COR-L47 (cell line): ENCODE measurements at places on chromosomes 13 and 19.

DNA sequence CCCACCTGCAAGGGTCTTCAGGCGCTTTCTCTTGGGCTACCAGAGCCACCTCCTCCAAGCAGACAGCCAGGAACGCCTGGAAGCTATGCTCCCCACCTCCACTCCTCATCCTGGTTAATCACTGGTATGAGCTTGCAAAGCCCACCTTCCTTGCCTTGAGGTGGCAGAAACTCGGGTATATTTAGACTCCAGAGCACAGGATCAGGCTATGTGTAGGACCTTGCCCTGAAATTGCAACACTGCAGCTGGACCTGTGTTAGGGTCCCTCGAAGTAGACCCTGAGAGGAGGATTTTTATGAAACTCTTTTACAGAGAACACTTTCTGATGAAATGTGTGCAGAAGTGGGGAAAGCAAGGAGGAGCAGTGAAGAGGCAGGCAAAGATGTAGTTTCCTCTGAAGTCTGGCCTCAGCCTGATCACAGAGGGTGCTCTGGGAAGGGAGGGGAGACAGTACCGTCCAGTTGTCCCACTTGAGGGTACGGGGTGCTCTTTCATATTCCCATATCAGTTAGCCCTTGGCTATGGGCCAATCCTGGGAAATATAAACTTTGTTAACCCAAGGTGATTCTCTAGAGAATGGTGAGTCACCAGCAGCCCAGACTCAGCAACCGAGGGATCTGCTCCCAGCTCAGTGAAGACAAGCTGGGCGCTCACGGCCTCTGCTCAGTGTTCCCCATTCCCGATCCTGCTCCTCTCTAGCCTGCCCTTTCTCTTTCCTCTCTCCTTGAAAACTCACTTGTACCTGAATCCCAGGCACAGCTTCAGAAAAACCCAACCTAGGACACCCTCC, 157.9 kb downstream of the UQCRFS1 start:
- no peak for DNase-seq

DNA sequence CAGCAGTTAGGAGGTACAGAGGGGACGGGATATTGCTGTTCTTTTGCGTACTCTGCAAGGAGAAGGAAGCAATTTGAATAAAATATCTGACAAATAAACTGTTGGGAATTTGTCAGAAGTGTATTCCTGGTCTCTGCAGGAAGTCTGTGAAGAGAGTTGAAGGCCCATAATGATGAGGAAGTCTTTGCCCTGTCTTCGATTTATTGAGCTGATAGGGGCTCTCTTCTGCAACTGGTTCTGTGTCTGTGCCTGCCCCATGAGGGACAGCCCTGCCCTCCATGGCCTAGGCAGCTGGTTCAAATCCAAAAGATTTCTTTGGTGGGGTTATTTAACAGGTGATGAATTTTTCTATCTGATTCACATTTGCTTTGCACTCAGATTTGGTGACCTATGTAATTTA, 339.7 kb upstream of the EDNRB start:
- DNase-seq, result no peak

- no peak for DNase-seq
These were observed 23.8 kb upstream of the KLF12 start for GRCh38 chr13:74158028-74158427.

DNA sequence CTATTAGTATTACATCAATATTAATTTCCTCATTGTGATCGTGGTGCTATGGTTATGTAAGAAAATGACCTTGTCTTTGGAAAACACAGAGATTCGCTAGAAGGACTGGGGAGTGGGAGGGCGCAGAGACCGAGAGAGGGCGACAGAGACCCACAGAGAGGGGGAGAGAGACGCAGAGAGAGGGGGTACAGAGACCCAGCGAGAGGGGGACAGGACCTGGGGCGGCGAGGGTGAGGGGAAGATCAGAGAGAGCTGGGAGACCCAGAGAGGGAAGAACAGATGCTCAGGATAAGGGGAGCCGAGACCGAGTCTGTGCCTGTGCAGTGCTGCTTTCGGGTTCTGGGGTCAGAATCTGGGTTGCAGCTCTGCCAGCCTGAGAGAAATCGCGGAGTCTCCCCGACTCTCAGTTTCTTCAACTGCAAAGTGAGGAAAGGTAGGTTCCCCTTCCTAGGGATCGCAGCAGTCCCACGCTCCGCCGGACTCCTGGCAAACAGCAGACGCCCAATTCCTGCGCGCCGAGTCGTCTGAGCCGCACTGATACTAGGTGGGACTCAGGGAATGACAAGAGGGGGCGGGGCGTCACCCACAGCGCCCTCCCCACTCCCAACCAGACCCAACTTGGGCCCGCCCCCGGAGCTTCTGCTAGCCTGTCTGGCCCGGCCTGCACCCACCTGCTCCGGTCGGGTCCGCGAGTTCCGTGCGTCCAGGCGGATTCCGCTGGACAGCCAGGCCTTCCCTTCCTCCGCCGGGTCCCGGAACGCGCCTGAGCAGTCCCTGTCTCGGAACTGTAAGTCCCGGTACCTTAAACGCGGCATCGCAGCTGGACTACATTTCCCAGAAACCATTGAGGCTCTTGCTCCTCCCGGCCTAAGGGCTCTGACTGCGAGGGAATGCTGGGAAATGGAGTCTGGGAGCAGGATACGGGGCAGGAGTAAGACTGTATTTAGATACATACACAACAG, 15.3 kb downstream of the IZUMO2 start:
- DNase-seq, result no peak

- no peak for DNase-seq
These were observed 5.1 kb downstream of the CCL25 start for GRCh38 chr19:8057545-8058270.

DNA sequence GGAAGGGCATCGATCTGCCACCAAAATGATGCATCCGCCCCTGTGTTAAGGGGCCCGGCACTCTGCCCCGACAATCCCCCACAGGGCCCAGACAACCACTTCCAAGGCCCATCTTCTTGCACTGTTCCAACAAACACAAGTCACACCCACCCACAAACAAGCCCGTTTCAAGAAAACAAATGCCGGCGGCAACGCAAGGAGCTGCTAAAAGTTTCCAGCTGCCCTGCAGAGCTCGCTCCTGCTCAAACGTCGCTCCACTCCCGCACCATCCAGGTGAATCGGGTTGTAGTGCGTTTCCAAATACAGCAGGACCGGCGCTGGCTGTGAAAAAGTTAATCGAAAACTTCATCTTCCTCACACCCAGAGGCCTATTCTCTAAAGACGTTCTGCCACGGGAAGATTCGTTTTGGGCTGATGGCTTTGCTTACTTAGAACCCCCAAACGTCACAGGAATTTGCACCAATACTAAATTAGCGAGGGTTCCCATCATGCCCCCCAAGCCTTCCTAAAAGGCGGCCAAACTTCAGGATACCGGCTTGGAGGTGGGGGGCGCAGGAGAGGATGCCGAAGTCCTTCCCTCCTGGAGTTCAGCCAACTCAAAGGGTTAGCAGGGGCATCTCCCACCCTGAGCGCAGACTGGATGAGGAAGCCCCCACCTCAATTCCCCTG, 107.4 kb upstream of the DOCK9 start:
- DNase-seq, result no peak

GRCh38 chr13:49464085-49464484, 20.0 kb downstream of the SETDB2 start:
- no peak for DNase-seq

DNA sequence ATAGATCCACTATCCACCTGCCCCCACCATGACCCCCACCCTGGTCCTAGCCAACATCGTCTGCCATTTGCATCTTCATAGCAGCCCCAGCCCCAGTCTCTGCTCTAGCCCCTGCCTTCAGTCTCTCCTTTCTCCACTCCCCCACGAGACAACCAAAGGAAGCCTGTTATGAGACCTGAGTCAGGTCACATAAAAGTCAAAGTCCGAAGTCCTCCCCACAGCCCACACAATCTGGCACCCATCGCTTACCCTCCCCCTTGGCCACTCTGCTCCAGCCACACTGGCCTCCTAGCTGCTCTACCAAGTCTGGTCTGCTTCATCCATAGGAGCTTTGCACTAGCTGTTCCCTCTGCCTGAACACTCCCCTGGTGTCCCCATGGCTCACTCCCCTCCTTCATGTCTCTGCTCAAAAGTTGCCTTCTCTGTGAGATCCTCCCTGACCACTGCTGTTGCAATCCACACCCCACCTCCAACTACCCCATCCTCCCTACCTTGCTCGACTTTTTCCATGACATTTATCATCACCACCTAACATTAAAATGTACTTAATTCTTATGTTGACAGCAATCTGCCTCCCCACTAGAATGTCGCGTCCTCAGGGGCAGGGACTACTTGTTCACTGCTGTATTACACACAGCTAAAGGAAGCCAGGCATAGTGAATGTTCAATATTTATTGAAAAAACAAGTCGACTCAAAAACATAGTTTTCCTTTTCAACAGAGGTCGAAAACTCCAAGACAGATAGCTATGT, 1.2 kb upstream of the PLEKHG2 start:
- no peak for DNase-seq

- DNase-seq, result no peak
These were observed 174.8 kb downstream of the KDM4B start for GRCh38 chr19:5143471-5144411.

DNA sequence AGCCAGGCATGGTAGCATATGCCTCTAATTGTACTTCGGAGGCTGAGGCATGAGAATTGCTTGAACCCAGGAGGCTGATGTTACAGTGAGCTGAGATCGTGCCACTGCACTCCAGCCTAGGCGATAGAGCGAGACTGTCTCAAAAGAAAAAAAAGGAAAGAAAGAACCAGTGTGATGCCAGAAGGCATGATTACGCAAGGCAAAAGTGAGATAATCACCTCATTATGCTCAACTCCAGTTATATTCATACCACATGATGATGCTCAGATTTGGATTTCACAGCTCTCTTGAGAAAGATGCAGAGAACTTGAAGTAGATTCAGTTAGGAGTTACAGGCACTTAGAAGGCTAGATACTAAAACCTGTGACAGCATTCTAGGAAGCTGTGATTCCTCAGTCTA, 21.8 kb downstream of the RCBTB1 start:
- no peak for DNase-seq
